Thymus (tissue), 14 donors: ENCODE measurements at places on chromosomes 4 and X. TPM values are rescaled to one million over a fixed set of nuclear protein-coding genes. Genes with fewer than 3 reads are reported as not detected.

DNA sequence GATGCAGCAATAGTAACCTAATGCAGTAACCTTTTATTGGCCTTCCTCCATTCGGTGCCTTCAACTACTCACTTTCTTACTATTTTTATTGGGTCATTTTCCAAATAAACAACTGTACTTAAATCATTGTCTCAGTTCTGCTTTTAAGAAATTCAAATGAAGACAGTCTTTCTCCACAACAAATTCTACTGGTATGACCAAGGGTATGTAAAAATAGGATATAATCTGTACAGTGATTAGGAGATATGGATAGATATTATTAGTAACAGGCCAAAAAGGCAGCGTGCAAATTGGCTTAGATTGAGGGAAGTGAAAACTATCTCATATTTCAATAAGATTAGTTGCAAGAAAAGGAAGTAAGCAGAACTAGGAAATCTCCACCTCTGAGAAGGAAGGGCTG, 177.4 kb upstream of the PPP1R2C start:
- no peaks in the 10 kb centered on the region for H3K36me3 ChIP-seq
- DNase-seq = no peak
- no peak overlapping the region for H3K27ac ChIP-seq

DNA sequence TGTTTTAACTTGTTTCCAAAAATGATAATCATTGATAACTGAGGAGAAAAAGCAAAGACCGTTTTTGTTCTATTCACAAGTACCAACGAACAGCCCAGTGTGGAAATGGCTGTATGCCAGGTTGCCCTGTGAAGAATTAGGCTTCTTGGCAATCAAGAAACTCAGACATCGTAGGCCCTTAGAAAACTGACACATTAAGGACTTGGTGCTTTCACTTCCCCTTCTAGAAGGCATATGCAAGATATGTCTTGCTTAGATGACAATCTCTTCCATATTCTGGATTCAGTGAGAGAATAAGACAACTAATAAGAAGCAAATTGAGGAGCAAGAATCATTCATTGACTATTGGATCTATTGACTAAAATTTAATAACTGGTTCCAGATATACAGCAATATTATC, 56.6 kb downstream of the ANAPC10 start:
- H3K4me1 ChIP-seq = no peaks in the 10 kb centered on the region
- H3K36me3 ChIP-seq = peaks cover 3% of the 10 kb centered on the region
- H3K4me3 ChIP-seq = no peak overlapping the region
- H3K27ac ChIP-seq = no peak overlapping the region

The SMIM10L2A gene
- total RNA-seq = 0.52 TPM

GRCh38 chrX:38363046-38363445, 10.6 kb downstream of the OTC start:
- no peaks in the 10 kb centered on the region for H3K36me3 ChIP-seq
- H3K27me3 ChIP-seq = no peaks in the 10 kb centered on the region
- no peak overlapping the region for H3K27ac ChIP-seq
- no peaks in the 10 kb centered on the region for H3K4me1 ChIP-seq
- DNase-seq = no peak

DNA sequence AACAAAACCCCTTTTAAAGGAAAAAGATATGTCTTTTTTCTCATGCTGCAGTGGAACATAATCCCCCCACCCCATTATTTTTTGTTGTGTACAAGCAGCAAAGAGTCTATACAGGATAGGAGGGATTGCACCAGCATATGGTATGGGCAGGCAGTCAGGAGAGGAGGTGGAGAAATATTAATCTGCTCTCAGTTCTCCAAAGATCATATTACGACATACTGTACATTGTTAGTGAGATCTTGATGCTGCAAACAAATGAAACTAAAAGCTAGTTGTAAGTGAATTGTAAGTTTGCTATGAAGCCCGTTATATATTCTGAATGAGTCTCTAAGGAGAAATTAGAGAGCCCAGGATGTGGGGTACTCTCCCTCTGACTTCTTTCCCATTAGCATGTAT, 75.3 kb downstream of the RAPGEF2 start:
- no peaks in the 10 kb centered on the region for H3K36me3 ChIP-seq
- no peak overlapping the region for H3K4me3 ChIP-seq
- no peak overlapping the region for H3K27ac ChIP-seq
- H3K4me1 ChIP-seq = peaks cover 3% of the 10 kb centered on the region
- DNase-seq = no peak

The NXF3 gene
- total RNA-seq = 0.05 TPM

The DCAF8L2 gene
- total RNA-seq = not detected

GRCh38 chrX:40831750-40832149, 96.4 kb upstream of the MED14 start:
- H3K36me3 ChIP-seq = no peaks in the 10 kb centered on the region
- H3K4me3 ChIP-seq = no peak overlapping the region
- H3K27me3 ChIP-seq = no peaks in the 10 kb centered on the region
- H3K27ac ChIP-seq = no peak overlapping the region

The IQCM gene
- total RNA-seq = not detected
